ENCODE measurements at places on chromosomes 3 and 15. TPM values are rescaled to one million over a fixed set of nuclear protein-coding genes. Genes with fewer than 3 reads are reported as not detected.

Gene CCDC174
- total RNA-seq: 12.4 TPM

Gene IRAK2
- 13.1 TPM for total RNA-seq

Gene PPM1L
- total RNA-seq: 1.4 TPM

DNA sequence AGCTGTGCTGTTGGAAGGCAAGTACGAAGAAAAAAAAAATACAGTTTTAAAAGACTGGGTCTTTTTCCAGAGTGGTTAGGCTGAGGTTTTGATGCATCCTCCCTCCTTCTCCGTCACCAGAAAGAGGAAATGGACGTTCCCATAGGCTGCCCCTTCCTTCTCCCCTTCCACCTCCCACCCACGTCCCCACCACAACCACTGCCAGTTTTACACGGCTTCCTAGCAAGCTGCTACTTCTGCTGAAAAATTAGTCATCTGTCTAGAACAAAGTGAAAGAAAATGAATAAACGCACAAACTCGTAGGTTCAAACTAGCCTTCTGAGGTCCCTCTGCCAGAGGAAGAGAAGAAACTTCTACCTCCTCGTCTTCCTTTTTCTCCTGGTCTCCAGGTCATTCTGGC, 71.6 kb upstream of the RPL35A start:
- no peaks in the 10 kb centered on the region for H3K27me3 ChIP-seq
- H3K36me3 ChIP-seq: peaks cover 27% of the 10 kb centered on the region
- DNase-seq: no peak

Gene TTLL13
- 0.29 TPM for total RNA-seq

- H3K27ac ChIP-seq: no peak overlapping the region
- DNase-seq: no peak
- H3K4me1 ChIP-seq: peaks cover 25% of the 10 kb centered on the region
- no peaks in the 10 kb centered on the region for H3K27me3 ChIP-seq
- H3K36me3 ChIP-seq: peaks cover 12% of the 10 kb centered on the region
Observed at GRCh38 chr3:150540991-150541390, 5.3 kb downstream of the SERP1 start.

- H3K27ac ChIP-seq: no peak overlapping the region
- DNase-seq: no peak
- H3K36me3 ChIP-seq: no peaks in the 10 kb centered on the region
Observed at GRCh38 chr15:83077491-83078230, 10.6 kb upstream of the BTBD1 start.

Gene COL8A1
- total RNA-seq: not detected

- H3K4me1 ChIP-seq: peaks cover 35% of the 10 kb centered on the region
- H3K27me3 ChIP-seq: peaks cover 31% of the 10 kb centered on the region
- peak overlapping the region; percentile 23 for H3K4me3 ChIP-seq
Observed at GRCh38 chr15:90839187-90840071, 29.0 kb upstream of the FURIN start.

- H3K4me3 ChIP-seq: no peak overlapping the region
- H3K36me3 ChIP-seq: no peaks in the 10 kb centered on the region
- no peaks in the 10 kb centered on the region for H3K4me1 ChIP-seq
- H3K27ac ChIP-seq: no peak overlapping the region
- no peak for DNase-seq
- H3K27me3 ChIP-seq: no peaks in the 10 kb centered on the region
Observed at GRCh38 chr3:192408647-192409200, 318.6 kb downstream of the FGF12 start.

Gene CYFIP1
- total RNA-seq: 58.3 TPM

Gene ARHGAP11A
- total RNA-seq: 59.2 TPM

- no peaks in the 10 kb centered on the region for H3K36me3 ChIP-seq
- no peak for DNase-seq
- no peaks in the 10 kb centered on the region for H3K4me1 ChIP-seq
- no peak overlapping the region for H3K27ac ChIP-seq
Observed at GRCh38 chr3:79339846-79340245, 428.0 kb downstream of the ROBO1 start.

DNA sequence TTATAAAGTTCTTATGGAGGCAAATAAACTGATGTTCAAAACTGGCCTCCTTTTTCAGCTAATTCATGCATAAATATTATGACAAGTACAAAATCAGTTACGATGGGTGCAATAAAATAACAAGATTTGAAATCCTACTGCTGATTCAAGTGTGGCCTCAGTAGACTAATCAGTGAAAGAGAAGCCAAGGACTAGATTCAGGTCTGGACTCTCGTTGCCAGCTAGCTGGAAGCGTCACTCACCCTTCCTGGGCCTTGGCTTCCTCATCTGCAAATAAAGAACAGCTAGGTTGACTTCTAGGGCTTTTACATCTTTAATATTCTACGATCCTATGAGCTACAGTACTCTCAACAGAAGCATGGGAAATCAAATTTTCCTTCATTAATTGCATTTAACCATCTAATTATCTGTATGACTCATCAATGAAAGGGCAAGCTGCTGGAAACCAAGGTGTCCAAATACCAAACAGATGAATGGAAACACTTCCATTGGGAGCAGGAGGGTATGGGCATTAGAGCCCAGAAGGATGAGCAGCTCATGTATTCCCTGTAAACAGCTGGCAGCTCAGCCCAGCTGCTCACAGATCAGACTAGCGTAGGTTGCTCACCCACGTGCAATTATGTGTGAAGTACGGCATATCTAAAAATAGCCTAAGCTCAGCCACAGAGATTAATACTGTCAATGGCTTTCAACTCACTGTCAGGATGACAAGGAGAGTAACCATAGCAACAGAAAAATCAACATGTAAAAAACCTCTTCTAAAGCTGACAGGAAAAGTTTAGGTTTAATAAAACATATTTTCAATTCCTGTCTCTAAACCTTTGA, 294.8 kb downstream of the PLCL2 start:
- peaks cover 3% of the 10 kb centered on the region for H3K36me3 ChIP-seq
- DNase-seq: no peak
- H3K27ac ChIP-seq: no peak overlapping the region
- H3K4me1 ChIP-seq: no peaks in the 10 kb centered on the region

DNA sequence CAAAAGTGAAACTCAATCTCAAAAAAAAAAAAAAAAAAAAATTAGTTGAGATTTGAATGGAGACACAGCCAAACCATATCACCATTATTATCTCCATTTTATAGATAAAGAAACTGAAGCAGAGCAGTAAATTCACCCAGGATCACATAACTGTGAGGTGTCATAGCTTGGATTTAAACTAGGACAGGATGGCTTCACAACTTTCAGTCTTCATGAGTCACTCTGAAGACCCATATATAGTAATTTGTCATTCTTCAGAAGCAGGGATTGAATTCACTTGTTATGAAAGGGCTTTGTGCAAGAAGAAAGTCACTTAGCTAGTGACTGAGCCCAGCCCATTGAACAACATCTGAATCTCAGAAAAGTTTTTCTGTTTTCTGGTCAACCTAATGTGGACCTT, 60.5 kb upstream of the LRIG1 start:
- no peaks in the 10 kb centered on the region for H3K27me3 ChIP-seq
- no peaks in the 10 kb centered on the region for H3K4me1 ChIP-seq
- DNase-seq: no peak
- no peaks in the 10 kb centered on the region for H3K36me3 ChIP-seq
- no peak overlapping the region for H3K4me3 ChIP-seq

DNA sequence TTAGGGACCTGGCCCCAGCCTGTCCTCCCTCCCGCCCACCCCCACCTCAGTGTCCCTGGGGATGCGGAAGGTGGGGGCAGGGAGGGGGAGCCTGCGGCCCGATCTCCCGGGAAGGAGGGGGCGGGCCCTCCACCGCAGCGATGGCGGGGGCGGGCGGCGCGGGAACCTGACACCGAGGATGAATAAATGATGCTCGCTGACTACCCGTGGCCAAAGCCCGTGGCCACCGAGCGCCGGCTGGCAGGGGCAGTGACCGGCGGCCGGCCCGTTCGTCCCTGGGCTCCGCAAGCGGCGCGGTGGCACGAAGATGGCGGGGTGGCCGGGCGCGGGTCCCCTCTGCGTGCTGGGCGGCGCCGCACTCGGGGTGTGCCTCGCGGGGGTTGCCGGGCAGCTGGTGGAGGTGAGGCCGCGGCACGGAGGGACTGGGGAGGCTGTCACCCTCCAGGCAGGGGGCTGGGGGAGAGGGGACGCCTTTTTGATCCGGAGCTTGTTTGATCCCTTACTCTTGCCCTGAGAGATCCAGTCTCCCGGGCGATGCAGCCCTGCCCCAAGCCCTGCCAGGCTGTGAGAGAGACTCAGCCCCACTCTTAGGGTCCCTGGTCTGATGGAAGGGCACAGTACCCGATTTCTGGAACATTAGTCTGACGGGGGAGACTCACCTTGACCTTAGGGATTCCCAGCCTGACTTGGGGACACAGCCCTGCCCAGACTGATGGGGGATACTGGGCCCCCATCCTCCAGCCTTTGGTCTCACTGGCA, at the start of gene TMIE:
Gene TMIE, plus strand, starts transcription at position 212 of the 759 bp plus-strand sequence. Its CDS starts 96 bp downstream, at position 308.
- no peak for DNase-seq
- H3K27me3 ChIP-seq: 0 out of 3 replicates have a peak, but pooled peaks cover 7% of the 10 kb centered on the region
- no peak within 1 kb of the TSS for H3K27ac ChIP-seq
- H3K36me3 ChIP-seq: no peaks in the 10 kb centered on the region
- no peaks in the 10 kb centered on the region for H3K4me1 ChIP-seq

DNA sequence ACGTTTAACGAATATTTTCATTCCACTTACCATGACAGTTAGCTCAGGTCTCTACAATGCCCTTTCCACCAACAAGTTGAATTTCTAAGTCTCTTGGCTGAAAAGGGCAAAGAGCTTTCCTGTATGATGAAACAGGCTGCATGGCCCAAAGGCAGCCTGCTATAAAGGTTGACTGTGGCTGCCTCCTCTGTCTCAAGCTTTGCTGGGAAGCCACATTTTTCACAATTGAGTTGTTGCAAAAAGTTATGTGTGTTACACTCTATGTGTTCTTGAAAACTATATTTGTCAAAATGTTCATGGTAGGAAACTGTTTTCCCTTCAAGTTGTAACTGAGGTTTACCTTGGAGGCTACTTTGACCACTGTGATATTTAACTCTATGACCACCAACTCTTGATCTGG, 49.5 kb downstream of the DZIP1L start:
- no peak for DNase-seq
- no peaks in the 10 kb centered on the region for H3K27me3 ChIP-seq
- H3K4me1 ChIP-seq: no peaks in the 10 kb centered on the region
- no peaks in the 10 kb centered on the region for H3K36me3 ChIP-seq
- H3K27ac ChIP-seq: no peak overlapping the region

DNA sequence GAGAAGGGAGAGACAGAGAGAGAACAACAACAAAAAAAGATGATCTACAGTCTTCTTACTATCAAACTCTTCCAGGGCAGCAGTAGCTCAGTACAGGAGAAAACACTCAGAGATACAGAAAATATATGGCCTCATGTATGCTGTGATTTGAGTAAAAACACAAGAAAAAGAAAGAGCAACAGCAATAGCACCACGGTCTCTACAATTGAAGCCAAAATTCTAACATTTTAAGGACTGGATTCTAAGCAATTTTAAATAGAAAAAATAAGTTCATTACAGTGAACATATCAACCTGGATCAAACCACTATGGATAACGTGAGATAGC, 43.5 kb upstream of the ALCAM start:
- H3K4me3 ChIP-seq: no peak overlapping the region
- DNase-seq: no peak
- H3K4me1 ChIP-seq: no peaks in the 10 kb centered on the region
- no peaks in the 10 kb centered on the region for H3K27me3 ChIP-seq
- no peaks in the 10 kb centered on the region for H3K36me3 ChIP-seq

DNA sequence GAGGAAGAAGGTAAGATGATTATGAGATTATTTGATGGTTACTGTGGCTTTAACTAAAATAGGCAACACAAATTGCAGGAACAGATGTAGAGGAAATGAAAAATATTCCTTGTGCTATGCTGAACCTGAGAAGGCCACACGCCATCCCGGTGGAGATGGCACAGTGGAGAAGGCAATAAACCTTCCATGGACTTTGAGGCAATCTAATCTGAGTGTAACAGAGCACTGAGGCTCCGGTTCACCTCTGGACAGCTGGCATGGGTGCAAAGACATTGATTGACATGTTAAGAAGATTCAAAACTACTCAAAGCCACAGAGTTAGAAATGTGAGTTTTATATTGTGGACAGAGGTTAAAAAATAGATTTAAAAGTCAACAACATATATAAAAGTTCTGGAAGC, 535.7 kb downstream of the AGBL1 start:
- DNase-seq: no peak
- no peaks in the 10 kb centered on the region for H3K4me1 ChIP-seq
- no peak overlapping the region for H3K4me3 ChIP-seq
- H3K27me3 ChIP-seq: no peaks in the 10 kb centered on the region

Gene ELL3
- total RNA-seq: 5.8 TPM

Gene CCNB2
- total RNA-seq: 80.9 TPM

Gene IQCF5
- not detected for total RNA-seq

- no peak overlapping the region for H3K27ac ChIP-seq
- no peak overlapping the region for H3K4me3 ChIP-seq
- no peaks in the 10 kb centered on the region for H3K36me3 ChIP-seq
- H3K27me3 ChIP-seq: no peaks in the 10 kb centered on the region
- no peak for DNase-seq
Observed at GRCh38 chr3:159739969-159740368, 248.7 kb upstream of the IL12A start.

DNA sequence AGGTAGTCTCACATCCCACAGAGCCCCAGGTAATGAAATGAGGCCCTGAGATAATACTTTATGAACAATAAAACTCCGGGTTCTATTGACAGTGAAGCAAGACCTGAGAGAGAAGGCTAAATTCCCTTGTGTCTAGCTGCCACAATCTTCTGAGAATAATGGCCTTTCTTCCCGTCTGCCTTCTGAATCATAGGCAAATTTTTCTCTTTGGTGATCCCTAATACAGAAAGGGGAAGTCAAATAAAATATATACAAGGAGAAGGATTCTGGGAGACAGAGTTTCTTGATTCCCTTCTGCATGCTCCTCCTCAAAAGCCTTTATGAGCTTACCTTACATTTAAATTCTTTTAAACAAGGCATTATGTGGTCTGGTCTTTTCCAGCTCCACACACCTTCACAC, 29.9 kb upstream of the CCR2 start:
- no peaks in the 10 kb centered on the region for H3K27me3 ChIP-seq
- no peaks in the 10 kb centered on the region for H3K36me3 ChIP-seq
- H3K4me1 ChIP-seq: no peaks in the 10 kb centered on the region
- no peak for DNase-seq

DNA sequence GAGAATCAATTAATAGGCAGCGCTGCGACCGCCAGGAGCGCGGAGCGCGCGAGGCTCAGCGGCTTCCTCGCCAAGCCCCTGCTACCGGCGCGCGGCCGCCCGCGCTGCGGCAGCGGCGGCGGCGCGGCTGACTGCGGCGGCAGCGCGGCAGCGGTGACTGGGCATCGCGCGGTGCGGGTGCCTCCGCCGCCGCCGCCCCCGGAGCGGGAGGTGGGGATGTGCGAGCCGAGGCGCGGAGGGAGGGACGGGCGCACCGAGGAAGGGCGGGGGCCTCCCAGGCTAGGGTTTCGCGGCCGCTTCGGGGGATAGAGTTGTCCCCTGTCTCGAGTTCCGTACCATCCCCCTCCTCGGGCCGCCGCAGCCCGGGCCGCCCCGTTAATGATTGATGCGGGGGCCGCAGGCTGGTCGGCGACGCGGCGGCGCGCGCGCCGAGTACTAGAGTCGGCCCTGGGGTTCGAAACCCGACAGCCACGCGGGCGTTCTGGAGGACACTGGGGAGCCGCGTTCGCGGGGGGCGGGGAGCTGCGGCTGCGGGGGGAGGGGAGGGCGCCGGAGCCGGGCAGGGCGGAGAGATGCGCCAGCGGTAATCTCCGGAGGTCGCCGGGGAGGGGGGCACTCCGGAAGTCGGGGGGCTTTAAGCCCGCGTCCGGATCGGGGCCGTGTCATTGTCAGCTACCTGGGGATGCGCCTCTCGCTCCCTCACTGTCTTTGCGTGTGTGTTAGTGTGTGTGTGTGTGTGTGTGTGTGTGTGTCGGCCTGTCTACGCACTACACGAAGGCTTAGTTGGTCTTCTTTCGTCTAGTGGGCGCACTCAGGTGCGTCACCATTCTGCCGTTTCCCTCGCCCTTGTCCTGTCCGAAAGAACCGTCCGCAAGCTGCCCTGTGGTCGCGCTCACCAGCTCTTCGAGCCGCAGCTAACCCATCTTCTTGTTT, at the start of gene PAQR9:
Gene PAQR9, minus strand, starts transcription at position 159 of the 933 bp plus-strand sequence. CDS start 338 bp downstream, outside the sequence.
- peaks cover 55% of the 10 kb centered on the region for H3K4me1 ChIP-seq
- H3K36me3 ChIP-seq: no peaks in the 10 kb centered on the region
- no peaks in the 10 kb centered on the region for H3K27me3 ChIP-seq

Gene SV2B
- total RNA-seq: not detected
